ENCODE measurements at places on chromosomes 6 and 20. TPM values are rescaled to one million over a fixed set of nuclear protein-coding genes. Genes with fewer than 3 reads are reported as not detected.

Gene DEF6
- total RNA-seq = 0.87 TPM

Gene SH3BGRL2
- 6.7 TPM for total RNA-seq

Gene GTSF1L
- not detected for total RNA-seq

Gene EPPIN
- not detected for total RNA-seq

Gene RGS17
- total RNA-seq = 27.5 TPM

Gene TSPO2
- total RNA-seq = not detected

Gene KCNQ5
- total RNA-seq = 1.00 TPM

Gene ANKRD60
- not detected for total RNA-seq

Gene TGM3
- not detected for total RNA-seq

Gene SEMG1
- not detected for total RNA-seq

Gene RAB44
- total RNA-seq = not detected

Gene SNPH
- 14.6 TPM for total RNA-seq

Gene RHAG
- total RNA-seq = not detected

Gene ATF6B
- total RNA-seq = 17.9 TPM

Gene FLRT3
- total RNA-seq = 5.6 TPM

Gene DST
- total RNA-seq = 448 TPM

Gene HLA-DQB2
- not detected for total RNA-seq

Gene OPN5
- not detected for total RNA-seq
